Epithelial cell of prostate (primary cell): ENCODE measurements at places on chromosomes 11 and 22.

- DNase-seq, result no peak
Observed at GRCh38 chr22:20235389-20235991, 32.6 kb downstream of the RTN4R start.

- no peak for DNase-seq
Observed at GRCh38 chr11:102453302-102453695, 734 bp upstream of the TMEM123 start.

- no peak for DNase-seq
Observed at GRCh38 chr11:31262761-31263160, 106.8 kb downstream of the DCDC1 start.

GRCh38 chr11:67521924-67522323 lies 1.3 kb downstream of the CABP2 start:
- no peak for DNase-seq

GRCh38 chr11:67639438-67639859 lies at the start of gene TBX10:
TBX10 (minus strand) TSS chr11:67639763; CDS start chr11:67639472, 291 bp downstream.
- DNase-seq, result no peak

DNA sequence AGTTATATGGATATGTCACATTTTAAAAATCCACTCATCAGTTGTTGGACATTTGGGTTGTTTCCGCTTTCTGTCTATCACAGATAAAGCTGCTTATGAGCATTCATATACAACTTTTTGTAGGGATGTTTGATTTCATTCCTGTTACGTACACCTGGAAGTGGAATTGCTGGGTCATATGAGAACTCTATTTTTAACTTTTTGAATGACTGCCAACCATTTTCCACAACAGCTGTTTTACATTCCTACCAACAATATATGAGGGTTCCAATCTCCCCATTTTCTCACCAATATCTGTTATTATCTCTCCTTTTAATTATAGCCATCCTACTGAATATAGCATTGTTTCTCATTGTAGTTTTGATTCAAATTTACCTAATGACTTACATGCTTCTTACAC lies 172.0 kb downstream of the UVRAG start:
- DNase-seq, result no peak
